ENCODE measurements at places on chromosomes 4 and X.

DNA sequence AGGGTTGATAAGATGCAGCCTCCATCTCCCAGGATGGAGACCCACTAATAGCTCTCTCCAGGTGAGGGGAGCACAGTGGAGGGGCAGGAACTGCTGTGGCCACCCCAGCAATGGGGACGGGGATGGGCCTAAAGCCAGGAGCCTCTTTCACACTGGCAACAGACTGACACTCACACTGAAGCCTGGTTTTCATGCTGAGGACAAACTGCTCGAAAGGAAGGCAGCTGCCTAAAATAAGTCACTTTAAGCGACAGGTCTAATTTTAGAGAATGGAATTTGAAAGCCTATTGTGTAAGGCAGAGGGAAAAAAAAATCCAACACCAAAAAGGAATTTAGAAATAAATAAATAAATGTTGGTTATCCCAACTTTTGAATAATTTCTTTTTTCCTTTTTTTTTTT is 104.4 kb downstream of the SLC2A9 start:
- DNase-seq: no peak

- no peak for DNase-seq
Measured at GRCh38 chr4:2291705-2292645, 30.1 kb upstream of the MXD4 start.

- no peak for DNase-seq
Measured at GRCh38 chr4:155745984-155746383, 12.8 kb upstream of the GUCY1B1 start.

DNA sequence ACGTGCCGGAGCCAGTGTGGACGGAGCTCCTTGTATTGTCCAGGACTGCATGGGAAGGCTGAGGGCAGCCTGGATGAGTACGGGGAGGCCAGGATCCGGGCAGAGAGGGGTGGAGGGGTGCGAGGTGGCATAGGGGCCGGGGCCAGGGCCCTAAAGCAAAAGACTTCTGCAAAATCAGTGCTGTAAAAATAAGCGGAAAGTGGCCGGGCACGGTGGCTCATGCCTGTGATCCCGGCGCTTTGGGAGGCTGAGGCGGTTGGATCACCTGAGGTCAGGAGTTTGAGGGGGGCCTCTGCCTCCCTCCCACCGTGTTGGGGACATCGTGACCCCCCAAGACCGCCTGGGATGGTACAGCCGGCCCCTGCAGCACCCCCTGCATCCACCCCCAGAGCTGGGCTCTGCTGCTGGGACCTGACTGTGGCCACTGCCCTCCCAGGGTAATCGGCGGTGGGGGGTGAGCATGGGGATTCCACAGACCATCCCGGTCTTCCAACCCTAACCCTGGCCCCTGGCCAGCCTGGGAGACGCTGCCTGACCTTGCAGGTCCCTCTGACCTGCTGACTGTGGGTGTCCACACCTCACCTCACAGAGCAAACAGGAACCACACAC is 23.4 kb upstream of the PLCXD1 start:
- DNase-seq: no peak

GRCh38 chr4:140717313-140717712 is 38.9 kb downstream of the TBC1D9 start:
- DNase-seq: no peak

- DNase-seq: no peak
Measured at GRCh38 chr4:54567327-54567726, 90.4 kb upstream of the KIT start.

DNA sequence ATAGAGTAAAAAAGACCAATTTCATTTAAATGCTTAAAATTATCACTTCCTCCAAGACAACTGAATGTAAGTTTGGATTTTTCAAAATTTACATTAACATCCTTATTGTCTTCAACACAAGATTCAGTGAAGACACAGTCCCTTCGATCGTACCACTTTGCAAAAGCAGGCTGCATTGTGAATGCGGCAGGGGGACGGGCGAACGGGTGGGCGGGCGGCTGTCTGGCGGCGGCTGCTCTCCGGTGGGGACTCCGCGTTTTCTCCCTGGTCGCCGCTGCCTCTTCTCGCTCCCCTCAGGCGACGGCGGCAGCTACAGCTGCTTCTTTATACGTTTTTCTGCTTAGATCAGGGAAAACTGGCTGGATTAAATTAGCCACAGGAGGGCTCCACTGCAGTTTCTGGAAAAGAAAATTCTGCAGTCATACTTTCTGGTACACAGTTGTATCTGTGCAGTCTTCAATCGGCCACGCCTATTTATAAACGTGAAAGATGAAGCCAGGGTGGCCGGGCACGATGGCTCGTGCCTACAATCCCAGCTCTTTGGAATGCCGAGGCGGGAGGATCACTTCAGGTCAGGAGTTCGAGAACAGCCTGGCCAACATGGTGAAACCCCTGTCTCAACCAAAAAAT is 33.9 kb upstream of the HPF1 start:
- no peak for DNase-seq

- no peak for DNase-seq
Measured at GRCh38 chrX:28188526-28188925, 207.3 kb upstream of the DCAF8L1 start.

DNA sequence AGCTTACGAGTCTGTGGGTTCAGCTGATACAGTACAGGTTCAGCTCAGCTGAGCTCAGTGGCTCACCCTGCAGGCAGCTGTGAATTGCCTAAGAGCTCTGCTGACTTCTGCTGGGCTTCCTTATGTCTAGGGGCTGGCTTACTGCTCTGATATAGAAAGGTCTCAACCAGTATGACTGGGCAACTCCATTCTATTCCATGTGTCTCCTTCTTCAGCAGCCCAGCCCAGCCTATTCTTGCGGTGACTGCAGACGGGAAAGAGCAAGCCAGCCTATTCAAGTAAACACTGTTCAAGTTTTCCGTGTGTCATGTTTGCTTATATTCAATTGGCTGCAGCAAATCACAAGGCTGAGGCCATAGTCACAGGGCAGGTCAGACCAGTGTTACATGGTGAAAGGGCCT is 615.4 kb upstream of the ZFP42 start:
- DNase-seq: no peak

- no peak for DNase-seq
Measured at GRCh38 chrX:25226151-25226550, 210.4 kb upstream of the ARX start.

DNA sequence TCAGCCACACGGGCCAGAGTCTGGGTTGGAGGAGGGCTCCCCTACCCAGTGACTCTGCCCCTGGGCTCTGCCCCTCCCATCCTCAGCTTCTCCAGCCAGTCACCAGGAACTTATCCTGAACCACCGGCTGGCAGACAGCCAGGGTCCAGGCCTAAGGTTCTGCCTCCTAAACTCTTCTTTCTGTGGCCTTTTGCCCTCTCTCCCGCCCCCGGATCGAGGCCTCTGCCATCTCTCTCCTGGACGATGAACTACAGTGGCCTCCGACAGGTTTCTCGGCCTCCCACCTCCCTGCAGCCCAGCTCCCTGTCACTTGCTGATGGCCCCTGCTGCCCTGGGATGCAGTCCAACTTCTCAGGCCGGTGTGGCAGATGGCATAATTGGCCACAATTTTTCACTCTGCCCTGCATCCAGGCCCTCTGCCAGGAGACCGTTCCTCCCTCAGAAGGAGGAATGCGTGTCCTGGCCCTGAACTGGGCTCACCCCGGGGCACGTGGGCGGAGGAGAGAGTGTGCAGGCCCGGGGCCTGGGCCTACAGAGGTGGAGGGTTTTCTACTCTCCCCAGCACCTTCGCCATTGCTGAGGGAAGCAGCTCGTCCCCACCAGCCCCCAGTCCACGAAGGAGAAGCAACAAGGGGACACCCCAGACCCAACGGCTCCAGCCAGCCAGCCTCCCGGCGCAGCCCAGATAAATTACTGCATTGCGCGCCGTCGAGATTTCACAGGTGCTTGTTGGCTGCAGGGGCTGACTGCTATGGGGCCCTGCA is 81.9 kb upstream of the LRPAP1 start:
- DNase-seq: no peak

DNA sequence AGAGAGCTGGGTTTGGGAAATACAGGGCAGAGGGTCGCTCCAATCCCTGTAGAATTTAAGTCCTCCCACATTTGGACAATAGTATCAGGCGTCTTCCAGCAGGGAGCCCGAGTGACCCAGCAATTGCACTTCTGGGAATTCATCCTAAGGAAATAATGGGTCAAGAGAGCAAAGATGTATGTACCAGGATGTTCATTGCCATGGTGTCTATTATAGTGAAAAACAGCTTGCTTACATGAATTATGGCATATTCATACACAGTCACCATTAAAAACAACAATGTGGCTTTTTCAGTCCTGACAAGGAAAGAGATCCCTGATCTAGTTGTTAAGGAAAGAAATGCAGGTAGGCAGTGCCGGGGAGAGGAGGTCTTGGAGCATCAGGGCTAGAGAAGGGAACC is 167.7 kb downstream of the PJA1 start:
- no peak for DNase-seq

- DNase-seq: no peak
Measured at GRCh38 chr4:156538210-156538609, 433.4 kb downstream of the PDGFC start.

GRCh38 chr4:73727685-73728084 is 12.7 kb upstream of the CXCL8 start:
- DNase-seq: no peak

DNA sequence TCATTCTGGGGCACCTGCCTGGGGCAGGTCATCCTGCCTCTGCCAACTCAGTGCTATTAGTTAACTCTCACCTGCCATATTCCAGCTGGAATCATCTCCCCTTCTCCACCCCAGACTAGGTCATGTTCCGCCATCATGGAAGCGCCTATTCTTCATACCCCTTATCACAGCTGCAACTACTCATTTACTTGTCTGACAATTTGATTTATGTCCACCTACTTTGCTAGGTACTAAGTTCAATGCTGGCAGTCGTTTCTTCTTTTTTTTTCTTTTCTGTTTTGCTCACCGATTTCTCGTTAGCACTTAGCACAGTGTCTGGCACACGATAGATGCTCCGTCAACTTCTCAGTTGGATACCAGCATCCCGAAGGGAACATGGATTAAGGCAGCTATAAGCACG is 1.1 kb upstream of the FMR1 start:
- no peak for DNase-seq

GRCh38 chr4:125321709-125322365 is 7.1 kb downstream of the FAT4 start:
- no peak for DNase-seq

- DNase-seq: no peak
Measured at GRCh38 chrX:132153166-132153565, 25.3 kb upstream of the FRMD7 start.

DNA sequence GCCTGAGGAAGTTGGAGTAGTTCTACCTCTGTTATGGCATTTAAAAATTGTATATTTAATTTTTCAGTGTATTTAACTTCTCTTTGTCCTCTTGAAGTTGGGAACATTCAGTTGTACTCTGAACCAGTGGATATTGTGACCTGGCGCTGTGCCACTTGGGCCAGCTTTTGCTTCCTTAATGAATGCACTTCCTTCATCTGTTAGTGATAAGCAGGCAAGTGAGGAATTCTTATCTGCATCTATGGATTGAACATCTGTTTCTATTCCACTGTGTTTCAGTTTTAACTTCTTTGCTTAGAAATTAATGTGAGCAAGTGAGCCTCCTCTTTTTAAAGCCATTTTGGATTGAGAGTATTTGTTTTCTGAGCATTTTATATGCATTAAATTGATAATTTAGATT is 128.3 kb downstream of the UCHL1 start:
- DNase-seq: no peak

DNA sequence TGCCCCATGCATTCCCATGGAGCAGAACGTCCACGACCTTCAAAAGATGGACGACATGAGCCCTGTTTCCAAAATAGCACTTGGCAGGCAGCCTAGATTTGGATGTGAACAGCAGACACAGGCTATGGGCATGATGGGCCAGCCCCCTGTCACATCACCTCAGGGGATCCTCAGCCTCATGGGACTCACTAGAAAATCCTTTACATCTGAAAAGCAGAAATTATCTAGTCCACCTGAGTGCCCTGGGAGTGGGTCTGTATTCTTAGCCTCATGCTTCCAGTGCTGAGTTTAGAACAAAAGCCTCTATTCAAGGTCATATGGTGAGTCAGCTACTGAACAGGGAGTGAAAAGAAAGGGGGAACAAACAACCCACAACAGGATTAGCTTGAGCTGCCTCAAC is 35.8 kb downstream of the GRIA3 start:
- DNase-seq: no peak

DNA sequence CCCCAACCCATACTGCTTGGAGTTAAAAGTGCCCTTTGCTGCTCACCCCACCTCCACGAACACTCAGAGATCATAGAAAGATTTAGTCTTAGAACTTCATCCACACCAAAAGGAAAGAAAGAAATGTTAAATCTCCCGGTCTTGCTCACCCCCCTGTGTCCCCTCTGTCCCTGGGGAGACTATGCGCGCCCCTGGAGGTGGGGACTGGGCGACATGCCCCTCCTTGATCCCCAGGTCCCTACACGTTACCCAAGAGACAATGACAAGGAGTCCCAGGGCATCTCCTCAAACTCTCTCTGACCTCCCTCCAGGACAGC is 620 bp downstream of the ITM2A start:
- DNase-seq: no peak
